ENCODE measurements at places on chromosomes 1 and 21.

DNA sequence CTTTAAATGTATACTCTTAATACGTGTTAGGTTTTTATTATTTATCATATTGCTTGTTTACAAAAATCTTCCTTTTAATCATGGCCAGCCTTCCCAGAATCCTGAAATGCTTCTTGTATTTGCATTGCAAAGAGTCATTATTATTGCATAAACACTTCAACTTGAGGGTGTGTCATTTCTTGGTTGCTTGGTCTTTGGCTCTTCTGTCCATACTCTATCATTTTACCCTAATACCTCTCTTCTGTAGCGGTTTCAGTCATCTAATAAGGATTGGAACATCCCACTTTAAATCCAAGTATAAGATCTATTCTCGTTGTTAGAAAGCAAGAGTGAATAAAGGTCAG lies 200.6 kb upstream of the CACYBP start:
- DNase-seq = no peak

DNA sequence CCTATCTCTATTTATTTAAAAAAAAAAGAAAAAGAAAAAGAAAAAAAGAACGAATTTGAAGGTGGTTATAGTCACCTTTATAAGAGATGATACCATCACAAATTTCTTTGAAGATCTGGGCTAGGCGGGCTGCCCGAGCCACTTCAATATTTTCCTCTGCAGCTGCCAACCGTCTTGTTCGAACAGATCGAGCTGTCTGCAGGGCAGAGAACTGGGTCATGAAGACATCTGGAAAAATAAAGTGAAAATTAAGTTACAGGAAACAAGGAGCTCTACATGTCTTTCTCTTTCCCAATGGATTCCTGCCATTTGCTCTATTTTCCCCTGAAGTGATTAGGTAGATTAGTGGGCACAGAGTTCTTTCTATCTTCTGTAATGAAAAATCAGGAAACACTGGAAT lies 31.9 kb downstream of the RUSC1 start:
- no peak for DNase-seq

- DNase-seq = no peak
Measured at GRCh38 chr1:103541431-103541830, 15.9 kb downstream of the RNPC3 start.

- no peak for DNase-seq
Measured at GRCh38 chr1:85992791-85993190, 163.8 kb downstream of the COL24A1 start.

DNA sequence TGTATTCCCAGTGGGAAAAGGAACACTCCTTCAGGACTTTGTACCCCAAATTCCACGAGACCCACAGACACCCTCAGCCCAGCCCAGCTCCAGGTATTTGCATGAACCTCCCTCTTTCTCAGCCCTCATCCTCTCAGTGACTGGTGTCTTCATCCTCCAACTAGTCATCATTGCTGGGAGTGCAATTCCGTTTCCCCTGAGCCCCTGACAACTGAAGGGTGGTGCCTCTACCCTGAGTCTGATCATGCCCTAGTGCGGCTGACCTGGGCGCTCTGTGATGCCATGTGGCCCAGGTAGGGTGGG lies 3.8 kb upstream of the ZNF692 start:
- DNase-seq = no peak

DNA sequence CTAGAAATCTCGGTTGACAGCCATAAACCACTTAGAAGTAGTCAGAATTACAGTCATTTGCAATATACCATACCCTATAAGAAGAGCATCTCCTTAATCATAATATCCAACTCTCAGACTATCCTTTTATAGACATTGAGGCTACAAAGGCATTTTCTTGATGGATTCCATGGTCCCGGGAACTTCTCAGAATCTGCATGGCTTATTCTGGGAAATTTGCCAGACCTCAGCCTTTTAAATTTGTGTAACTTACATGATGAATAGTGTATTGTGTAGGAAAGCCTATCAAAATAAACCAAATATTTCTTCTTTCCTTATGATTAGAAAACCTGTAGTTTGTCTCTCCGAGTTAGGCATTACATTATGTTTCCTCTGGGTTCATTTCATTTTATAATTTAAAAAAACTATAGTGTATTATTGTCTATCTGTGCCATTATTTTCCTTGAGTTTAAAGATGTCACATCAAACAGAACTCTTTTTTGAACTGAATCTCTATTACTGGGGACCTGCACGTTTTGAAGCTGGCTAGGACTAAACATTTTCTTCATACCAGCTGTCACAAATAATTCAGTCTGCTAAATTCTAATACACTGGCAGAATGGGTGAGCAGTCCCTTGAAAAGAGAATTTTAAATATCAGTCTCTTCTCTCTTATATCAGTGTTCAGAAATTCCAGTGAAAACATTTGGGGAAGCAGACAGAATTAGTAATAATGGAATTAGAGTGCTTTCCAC lies 102.9 kb downstream of the GABPA start:
- DNase-seq = no peak

GRCh38 chr1:92480200-92480812 lies 6.4 kb downstream of the GFI1 start:
- no peak for DNase-seq

DNA sequence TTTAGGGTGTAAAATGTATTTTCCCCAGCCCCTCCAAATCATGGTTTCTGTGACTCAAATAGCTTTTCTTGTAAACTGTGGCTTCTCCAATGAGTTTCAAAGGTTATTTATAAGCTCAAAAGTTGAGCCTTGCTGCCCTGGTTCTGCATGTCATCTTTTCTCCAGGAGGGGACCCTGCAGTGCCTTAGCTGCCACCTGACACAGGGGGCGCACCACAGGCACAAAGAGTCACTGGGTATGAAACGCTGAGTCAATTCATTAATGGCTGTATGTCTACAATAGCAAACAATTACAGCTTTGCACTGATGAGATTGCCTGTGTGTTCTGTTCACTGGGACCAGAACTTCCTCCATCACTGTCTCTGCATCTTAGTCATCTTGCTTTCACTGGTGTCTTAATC lies 100.8 kb downstream of the PCP4 start:
- DNase-seq = no peak

GRCh38 chr21:38075833-38076587 lies 159.8 kb upstream of the KCNJ6 start:
- DNase-seq = no peak

GRCh38 chr21:36156815-36157670 lies at the start of gene DOP1B:
TSS of gene DOP1B (plus strand) at chr21:36156824. CDS start at chr21:36164734, 7,910 bp downstream.
- no peak for DNase-seq

DNA sequence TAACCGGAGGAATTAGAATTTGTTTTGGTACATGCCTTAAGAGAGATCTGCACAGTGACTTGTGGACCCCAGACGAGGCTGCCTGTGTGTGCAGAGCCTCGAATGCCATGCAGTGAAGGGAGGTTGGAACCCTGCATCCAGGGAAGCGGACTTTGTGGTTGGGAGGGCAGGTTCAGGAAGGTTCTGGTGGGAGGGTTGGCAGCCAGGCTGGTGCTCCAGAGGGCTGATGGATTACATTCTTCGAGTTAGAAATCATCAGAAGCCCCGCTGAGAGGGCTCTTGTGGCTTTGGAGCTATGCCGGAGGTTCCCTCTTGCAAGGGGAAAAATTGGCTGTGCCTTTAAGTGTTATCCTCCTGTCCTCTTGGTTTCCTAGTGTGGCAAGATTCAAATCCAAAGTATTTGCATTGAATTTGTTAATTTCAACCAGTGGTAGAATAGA lies 21.1 kb downstream of the ROR1 start:
- DNase-seq = no peak

DNA sequence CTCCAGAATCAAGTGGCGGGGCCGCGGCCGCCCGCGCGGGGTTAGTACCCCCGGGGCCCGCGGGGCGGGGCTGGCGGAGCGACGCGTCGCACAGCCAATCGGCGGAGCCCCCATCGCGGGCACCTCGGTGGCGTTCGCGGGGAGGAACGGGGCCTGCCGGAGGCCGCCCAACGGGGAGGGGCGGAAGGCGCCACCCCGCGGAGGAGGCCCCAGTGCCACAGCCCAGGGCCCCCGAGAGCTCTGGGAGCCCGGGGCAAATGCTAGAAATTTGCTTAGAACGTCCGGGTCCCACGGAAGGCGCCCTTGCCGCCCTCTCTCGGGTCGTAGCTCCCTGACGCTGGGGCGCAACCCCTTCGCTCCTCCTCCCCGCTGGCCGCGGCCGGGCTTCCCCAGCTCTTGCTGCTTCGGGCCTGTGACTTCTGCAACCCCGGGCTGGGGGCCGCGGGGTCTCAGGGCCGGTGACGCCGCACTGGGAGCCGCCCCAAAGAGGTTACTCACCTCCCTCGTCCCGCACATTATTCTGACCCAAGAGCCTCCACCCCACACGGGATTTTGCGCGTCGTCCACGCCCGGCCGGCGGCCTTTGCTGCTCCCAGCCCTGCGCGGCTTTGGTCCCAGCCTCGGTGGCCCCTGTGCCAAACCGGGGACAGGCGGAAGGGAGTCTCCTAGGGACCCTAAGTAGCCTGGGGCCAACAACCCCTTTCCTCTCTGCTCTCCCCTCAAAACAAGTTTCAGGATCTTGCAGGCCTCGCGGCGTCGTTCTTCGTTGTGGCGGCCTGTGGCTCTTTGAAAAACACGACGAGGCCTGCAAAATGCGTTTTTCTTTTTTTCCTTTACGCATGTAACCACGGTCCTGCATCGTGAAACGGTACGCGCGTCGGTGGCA lies at the start of gene RUNX3:
Gene RUNX3 (minus strand): TSS at position 17 of the 886 bp plus-strand sequence. CDS start 408 bp downstream, outside the sequence.
- DNase-seq = no peak

DNA sequence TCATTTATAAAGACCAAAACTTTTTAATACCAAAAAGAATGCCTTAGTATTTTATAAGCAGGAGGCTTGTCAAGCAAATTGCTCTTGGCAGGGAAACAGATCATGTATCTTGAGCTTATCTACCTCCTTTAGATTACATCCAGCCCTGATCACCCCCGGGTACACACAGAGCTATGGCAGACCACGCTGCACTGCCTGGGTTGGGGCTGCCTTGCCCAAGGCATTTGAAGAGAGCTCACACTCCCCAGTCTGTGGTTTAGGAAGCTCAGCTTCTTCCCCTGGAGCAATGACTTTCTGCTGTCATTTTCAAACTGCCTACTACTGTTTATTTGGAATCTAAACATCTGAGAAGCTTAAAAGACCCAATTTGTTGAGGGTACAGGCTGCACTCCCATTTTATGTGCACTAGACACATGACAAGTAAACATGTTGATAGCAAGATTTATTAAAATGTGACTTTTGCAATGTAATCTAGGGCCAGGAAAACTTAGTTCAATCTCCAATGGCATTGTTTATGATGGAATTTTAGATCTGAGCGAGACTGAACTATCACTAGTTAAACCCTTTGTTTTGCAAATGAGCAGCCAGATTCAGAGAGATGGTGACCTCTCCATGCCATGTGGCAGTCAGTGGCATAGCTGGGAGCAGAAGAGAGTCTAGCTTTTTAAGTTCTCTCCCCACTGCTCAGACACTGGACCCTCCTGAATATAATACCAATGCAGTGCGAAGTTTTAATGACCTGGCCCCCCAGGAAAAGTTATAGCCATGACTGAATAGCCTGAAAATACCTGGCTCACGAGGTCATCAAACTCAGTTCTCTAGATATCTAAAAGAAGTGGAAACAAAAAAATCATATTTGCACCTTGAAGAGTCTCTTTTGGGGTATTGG lies 214.9 kb downstream of the HLX start:
- DNase-seq = no peak

- DNase-seq = no peak
Measured at GRCh38 chr1:62111084-62111483, 83.6 kb upstream of the L1TD1 start.

GRCh38 chr1:194466706-194467105 lies 1280.3 kb upstream of the B3GALT2 start:
- no peak for DNase-seq

- no peak for DNase-seq
Measured at GRCh38 chr1:2953688-2954285, 67.5 kb upstream of the ACTRT2 start.

- no peak for DNase-seq
Measured at GRCh38 chr1:147273409-147274336, 31.2 kb downstream of the CHD1L start.

- no peak for DNase-seq
Measured at GRCh38 chr1:86356247-86356646, 39.9 kb downstream of the ODF2L start.

DNA sequence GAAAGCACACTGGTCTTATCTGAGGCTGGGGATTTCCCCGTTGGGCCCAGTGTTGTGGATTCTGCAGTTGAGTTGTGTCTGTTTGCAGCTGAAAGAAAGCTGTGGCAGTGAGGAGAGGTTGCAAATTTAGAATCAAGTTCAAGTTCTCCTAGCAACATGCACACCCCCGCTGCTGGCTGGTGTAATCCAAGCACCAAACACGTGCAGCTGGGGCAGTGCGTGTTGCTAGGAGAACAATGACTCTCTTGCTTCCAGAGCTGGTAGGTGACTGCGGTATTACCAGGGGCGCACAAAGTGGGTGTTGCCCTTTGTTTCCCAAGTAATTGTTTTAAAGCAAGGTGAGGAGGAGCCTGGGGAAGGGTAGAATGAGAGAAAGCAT lies 91.5 kb downstream of the IER5 start:
- DNase-seq = no peak

DNA sequence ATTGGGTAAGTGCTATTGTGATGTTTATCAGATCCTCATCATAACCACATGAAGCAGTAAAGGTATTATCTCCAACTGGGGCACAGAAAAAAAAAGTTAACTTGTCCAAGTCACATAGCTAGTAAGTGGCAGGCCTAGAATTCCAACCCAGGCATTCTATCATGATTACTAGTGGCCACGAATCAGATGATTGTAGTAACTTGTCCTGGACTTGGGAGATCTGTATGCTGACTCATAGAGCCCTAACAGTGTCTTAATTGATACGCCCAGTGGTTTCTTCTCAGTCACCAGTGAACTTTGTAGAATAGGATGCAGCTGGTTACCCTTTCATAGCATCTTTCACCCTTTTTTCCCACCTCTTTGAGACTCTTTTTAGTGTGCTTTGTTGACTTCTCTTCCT lies 91.1 kb upstream of the UBE2U start:
- DNase-seq = no peak

DNA sequence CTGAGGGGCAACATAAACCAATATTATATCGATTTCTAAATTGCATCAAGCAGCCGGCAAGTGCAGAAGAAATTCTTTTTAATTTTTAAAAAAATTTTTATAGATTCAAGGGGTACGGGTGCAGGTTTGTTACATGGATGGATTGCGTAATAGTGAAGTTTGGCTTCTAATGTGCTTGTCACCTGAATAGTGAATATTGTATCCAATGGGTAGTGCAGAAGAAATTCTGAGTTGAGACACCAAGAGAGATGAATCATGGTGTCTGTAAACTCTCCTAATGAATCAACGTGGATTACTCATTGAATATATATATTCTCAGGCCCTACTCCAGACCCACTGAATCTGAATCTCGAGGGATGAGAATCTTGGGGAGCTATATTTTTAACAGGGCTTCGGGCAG lies 253.7 kb upstream of the FOXD3 start:
- DNase-seq = no peak

- no peak for DNase-seq
Measured at GRCh38 chr1:111730706-111731105, 8.5 kb downstream of the INKA2 start.

DNA sequence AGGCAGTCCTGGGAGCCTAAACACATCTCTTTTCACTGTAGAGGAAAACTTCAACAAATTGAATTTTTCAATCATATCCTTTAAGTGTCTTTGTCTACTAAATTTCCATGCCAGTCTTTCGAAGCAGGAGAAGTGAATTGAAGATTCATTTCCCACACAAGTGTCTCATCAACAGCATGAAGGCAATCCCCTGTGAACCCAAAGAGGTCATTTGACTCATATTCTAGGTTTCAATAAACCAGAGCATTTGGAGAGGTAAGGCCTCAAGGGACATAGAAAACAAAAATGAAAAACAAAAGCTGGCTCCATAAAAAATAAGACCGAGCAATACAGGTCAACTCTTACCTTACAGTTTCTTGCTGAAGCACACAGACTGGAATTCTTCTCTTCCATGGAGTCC lies 94.1 kb upstream of the ATP1B1 start:
- DNase-seq = no peak
